Dermis blood vessel endothelial cell (primary cell): ENCODE measurements at places on chromosomes 6 and 20. TPM values are rescaled to one million over a fixed set of nuclear protein-coding genes. Genes with fewer than 3 reads are reported as not detected.

The CEP250 gene
- total RNA-seq = 13.4 and 24.2 TPM in 2 replicates

The LY6G5B gene
- total RNA-seq = 1.8 and 3.2 TPM in 2 replicates

The L3MBTL3 gene
- total RNA-seq = 34.7 and 54.7 TPM in 2 replicates

The WFDC9 gene
- total RNA-seq = not detected in 2 replicates

The BAG2 gene
- total RNA-seq = 1.5 and 2.0 TPM in 2 replicates

The MDFI gene
- total RNA-seq = 34.0 and 37.8 TPM in 2 replicates

The MLN gene
- total RNA-seq = not detected in 2 replicates

- DNase-seq = no peak
These were observed 20.0 kb downstream of the SUN5 start for GRCh38 chr20:32984196-32984595.

DNA sequence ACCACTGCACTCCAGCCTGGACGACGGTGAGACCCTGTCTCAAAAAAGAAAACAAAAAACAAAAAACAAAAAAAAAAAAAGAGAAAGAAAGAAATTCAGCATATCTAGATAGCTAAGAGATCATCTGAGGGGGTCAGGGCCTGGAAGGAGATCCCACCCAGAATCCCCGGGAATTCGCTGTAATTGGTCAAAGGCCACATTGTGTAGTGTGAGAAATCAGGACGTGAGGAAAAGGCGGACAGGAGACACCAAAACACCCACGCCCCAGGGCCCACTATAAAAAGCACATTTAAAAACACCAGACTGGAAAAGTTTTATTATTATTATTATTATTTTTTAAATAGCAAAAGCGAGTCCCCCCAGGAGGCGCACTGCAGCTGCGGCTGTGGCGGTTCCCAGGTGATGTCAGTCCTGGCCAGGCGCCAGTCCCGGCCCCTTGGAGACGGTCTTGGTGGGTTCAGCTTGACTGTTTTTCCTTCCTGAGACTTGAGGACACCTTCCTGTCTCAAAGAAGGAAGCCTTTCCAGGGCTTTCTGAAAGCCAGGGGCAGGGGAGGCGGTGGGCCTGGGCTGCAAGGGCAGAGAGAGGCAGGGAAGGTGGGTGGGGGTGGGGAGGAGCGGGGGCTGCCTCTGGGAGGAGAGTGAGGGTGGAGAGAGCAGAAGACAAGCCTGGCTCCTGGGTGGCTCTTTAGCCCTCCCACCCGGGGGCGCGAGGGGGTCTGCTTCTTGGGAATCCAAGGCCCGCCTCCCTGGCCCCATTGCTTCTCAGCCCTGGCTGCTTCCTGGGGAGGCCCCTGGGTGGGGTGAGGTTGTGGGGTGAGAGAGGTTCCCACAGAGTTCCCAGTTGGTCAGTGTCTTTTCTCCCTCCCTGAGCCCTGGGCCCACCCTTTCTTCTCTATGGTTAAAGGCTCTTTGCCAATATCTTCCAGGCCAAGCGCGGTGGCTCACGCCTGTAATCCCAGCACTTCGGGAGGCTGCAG, 14.5 kb downstream of the TCF15 start:
- DNase-seq = peak; percentile 80

DNA sequence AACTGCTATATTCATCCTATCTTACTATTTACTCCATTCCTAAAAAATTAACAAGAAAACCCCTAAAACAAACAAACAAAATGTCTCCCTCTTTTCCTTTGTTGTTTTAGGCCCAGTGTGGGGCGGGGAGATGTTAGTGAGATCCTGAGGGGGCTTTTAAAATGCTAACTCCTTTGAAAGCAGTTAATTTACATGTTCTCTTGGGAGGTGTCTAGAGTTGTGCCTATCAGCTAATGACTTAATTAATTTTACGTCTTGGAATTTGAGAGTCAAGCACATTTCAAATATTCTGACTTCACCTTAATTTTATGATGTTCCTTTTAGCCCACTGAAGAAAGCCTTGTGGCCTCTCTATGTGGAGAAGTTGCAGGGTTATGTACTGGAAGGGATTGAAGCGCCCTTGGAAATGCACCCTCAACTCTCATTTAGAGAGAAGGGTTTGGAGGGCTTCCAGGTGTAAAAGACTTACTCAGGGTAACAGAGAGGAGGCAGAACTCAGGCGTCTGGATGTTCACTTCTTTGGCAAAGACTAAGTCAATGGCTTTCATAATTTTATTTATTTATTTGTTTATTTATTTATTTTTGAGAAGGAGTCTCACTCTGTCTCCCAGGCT, 4.9 kb downstream of the SASH1 start:
- no peak for DNase-seq

DNA sequence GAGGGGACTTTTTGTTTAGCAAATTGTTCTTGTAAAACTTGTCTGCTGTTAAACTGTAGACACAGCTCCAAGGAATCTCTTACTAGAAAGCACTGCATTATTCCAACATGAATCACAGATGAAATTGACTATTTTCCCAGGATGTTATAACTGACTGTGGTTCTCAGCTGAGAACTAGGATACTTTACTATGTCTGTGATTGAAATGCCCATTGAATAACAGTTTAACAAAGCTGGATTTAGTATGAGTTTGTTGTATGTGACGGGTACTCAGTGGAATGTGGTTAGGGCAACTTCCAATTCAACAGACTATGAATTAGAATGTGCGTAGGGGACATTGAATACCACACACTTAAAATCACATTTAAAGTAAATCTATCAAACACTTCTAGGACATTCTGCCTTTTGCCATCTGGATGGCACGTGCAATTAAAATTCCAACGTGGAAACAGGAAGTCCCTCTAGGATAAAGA, 193.4 kb upstream of the PREP start:
- DNase-seq = peak; percentile 27

DNA sequence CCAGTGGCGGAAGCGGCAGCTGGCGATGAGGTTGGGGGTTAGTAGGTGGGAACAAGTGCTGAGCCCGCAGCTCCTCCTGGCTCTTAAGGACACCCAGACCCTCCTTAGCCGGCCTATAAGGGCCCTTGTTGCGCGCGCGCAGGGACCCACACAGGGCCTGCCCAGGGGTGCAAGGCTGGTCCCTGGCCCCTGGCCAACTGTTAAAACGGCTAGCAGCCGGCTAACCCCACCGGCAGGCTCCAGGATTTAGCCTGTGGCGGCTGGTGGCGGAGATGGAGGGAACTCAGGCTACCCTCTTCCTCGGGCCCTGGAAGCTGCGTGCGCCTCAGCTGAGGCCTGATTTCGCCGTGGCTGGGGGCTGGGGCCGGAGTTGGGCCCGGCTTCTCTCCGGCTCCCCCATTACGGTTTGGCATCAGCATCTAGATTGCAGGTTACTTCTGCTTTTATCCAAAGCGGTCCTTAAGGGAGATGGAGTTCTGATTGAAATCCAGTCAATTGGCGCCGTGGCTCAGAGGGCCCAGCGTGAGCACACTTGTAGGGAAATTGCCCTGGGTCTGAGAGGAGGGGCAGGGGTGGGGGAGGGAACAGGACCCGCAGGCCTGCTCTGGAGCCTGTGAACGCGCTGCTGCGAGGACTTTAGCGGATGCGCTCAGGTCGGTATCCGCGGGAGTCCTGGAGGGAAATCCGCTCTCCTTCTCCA, 36.9 kb upstream of the CCDC167 start:
- no peak for DNase-seq

GRCh38 chr6:3385660-3386151, 71.1 kb downstream of the SLC22A23 start:
- peak; percentile 23 for DNase-seq

DNA sequence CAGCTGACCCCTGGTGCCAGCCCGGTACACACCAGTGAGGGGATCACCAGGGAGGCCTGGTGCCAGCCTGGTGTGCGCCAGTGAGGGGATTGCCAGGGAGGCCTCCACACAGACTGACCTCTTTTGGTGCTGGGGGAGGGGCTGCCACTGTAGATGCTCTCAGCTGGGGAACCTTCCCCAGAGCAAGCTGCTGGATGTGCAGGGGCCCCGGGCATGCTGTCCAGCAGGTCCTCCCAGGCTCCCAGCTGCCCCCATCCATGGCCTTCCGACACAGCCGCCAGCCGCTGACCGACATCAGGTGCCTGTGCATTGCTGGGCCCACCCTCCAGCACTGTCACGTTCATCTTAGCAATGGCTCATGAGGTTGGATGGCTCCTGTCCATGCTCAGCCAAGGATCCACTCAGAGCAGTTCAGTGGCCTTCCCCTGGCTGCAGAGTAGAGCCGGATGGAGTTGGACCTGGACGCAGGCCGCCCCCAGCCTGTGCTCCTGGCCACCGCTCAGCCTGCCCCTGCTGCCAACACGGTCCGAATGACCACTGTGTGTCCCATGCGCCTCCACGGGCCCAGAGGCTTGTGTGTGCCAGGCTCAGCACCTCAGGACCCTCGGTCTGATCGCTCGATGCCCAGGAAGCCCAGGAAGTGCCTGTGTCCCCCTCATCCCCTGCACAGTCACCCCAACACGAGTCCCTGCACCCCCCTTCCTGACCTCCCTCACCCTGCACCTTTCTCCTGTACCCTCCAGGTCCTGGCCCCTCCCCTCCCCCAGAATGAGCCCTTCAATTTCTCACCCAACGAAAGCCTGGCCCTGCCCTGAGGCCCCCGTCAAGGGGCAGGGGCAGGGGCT, 95.7 kb downstream of the YTHDF1 start:
- DNase-seq = no peak

- DNase-seq = peak; percentile 91
These were observed 92.4 kb downstream of the PRND start for GRCh38 chr20:4813863-4814695.

DNA sequence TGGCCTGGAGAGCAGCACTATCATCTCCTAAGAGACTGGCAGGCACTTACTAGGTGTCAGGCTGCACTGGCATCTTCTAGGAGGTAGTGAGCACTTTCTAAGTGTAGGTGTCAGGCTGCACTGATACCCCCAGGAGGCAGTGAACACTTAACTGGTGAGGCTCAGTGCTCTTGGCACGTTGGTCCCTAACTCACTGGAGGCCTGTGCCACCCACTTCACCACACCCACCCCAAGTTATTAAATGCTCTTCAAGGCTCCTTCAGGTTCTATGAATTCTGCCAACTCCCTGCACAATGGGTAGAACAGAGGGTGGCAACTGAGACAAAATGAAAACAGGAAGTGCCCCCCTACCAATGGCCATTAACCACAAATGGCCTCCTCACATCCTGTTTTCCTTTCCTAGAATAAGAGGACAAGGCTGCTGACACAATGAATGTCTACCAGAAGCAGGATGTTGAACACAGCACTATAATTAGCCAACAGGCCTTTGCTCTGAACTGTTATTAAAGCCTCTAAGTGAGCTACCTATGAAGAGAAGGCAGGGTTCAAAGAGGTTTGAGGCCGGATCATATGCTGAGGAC, 29.4 kb downstream of the NCOA5 start:
- DNase-seq = peak; percentile 68

- no peak for DNase-seq
These were observed 65.1 kb upstream of the STX16 start for GRCh38 chr20:58585753-58586540.

GRCh38 chr6:25172819-25173218, 106.4 kb upstream of the CARMIL1 start:
- no peak for DNase-seq

- peak; percentile 53 for DNase-seq
These were observed 5.5 kb downstream of the ELMO2 start for GRCh38 chr20:46400828-46401477.

DNA sequence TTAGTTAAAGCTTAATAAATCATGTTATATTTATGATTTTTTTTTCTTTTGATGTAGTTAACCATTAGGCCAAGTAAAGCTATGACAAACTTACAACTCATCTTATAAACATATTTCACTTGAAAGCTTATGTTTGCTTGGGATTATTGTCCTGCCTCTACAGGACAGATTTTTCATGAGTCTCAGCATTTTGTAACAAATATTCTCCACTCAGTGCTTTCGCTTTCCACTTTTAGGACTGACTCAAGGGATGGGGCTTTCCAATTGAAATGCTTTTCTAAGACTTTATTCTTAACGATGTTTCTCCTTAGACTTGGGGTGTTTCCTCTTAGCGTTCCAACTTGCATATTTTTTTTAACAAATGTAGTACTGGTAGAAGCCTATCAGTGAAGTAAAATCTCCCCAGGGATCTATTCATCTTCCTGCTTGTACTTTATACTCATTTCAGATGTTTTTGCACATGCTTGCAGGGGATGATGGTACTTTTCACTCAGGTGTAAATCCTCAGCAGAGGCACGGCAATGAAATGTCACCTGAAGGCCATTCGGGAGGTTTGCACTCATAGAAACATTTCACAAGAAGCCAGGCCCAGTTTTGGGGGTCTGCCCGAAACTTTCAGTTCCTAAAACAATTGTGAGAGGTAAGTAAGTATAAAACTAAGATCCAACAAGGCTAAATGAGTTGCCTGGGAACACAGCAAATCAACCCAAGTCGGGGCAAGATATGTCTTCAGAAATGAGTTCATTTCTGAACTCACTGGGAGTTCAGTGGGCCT, 298.1 kb upstream of the FOXQ1 start:
- DNase-seq = no peak

GRCh38 chr6:94389218-94389617, 969.9 kb upstream of the EPHA7 start:
- no peak for DNase-seq

- DNase-seq = no peak
These were observed 330.5 kb downstream of the TFAP2A start for GRCh38 chr6:10084111-10084986.

DNA sequence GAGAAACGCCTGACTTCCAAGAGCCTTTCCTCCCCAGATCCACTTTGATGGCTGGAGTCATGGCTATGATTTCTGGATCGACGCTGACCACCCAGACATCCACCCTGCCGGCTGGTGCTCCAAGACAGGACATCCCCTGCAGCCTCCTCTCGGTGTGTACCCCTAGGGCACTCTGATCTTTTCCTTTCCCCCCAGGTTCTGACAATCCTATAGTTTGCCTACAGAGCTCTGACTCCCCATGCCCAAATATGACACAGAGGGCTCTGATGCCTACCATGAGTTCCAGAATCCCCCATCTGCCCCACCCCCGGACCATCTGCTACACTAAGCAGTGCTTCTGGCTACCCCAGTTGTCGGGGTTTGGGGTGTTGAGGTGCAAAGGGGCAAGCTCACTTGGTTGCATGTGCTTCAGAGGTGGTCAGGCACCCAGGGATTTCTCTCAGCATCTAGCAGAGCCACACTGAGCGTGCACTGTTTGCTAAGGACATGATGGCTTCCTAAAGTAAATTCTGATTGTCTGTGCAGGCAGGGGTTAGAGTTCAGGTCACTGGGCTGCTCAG, 24.0 kb upstream of the SGK2 start:
- no peak for DNase-seq

DNA sequence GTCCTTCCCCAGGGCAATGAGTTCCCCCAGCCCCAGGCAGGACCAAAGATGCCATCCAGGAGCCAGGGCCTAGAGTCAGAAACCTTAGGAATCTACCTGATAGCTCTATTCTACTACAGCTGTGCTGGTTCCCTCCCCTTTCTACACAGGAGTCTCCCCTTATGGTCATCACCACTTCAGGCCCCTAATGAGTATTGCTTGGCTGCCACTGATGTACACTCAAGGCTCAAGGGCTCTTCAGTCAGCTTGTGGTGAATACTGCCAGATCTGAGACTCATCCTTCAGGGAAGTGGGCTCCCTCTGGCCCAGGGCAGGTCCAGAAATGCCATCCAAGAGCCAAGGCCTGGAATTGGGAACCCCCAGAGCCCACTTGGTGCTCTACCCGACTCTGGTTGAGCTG, 248.6 kb downstream of the ALDH8A1 start:
- no peak for DNase-seq

GRCh38 chr20:62306414-62307187, 3.8 kb downstream of the ADRM1 start:
- no peak for DNase-seq
